ENCODE measurements at places on chromosomes 12 and 14.

- DNase-seq, result no peak
Observed at GRCh38 chr12:98113548-98113947, 401.8 kb upstream of the TMPO start.

GRCh38 chr12:100720016-100720654 lies 74.4 kb upstream of the ANO4 start:
- DNase-seq, result no peak

DNA sequence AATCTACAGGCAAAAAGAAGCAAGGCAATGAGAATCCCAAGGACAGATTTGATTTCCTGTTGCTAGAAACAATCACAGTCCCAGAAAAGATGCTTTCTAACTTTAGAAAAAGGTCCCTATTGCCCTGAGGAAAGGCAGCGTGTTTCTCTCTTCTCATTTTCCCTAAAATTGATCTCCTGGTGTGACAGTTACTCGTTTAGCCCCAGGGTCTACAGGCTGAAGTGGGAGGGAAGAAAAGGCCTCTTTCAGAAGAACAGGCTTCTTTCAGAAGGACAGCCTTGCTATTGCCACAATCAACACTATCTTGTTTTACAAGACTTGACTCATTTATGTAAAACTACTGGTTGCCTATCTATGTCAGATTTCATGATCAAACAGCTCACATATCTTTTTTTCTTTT lies 121.8 kb upstream of the OR4E1 start:
- no peak for DNase-seq

DNA sequence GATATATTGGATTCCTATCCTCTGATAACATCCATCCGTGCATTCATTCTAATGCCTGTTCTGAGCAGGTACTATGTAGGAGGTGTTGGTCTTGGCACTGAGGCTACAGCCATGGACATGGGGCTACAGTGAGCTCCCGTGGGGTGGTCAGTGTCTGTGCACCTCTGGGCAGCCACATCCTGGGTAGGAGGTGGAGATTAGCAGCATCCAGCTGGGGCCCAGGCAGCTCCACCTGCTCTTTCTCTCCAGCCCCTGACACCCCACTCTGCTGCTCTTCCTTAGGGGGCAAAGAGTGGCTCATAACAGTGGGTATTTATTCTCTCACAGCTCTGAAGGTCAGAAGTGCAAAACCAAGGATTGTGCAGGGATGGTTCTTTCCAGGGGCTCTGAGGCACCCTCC lies 292.0 kb upstream of the SFSWAP start:
- DNase-seq, result no peak

- DNase-seq, result no peak
Observed at GRCh38 chr14:99224116-99224910, 47.7 kb downstream of the BCL11B start.

- no peak for DNase-seq
Observed at GRCh38 chr14:23523229-23524016, 28.1 kb downstream of the ZFHX2 start.

- no peak for DNase-seq
Observed at GRCh38 chr12:28961948-28962384, 187.1 kb upstream of the FAR2 start.
